ENCODE measurements at places on chromosomes 12 and 14.

GRCh38 chr12:92929983-92930382 lies 888 bp upstream of the EEA1 start:
- DNase-seq = no peak

DNA sequence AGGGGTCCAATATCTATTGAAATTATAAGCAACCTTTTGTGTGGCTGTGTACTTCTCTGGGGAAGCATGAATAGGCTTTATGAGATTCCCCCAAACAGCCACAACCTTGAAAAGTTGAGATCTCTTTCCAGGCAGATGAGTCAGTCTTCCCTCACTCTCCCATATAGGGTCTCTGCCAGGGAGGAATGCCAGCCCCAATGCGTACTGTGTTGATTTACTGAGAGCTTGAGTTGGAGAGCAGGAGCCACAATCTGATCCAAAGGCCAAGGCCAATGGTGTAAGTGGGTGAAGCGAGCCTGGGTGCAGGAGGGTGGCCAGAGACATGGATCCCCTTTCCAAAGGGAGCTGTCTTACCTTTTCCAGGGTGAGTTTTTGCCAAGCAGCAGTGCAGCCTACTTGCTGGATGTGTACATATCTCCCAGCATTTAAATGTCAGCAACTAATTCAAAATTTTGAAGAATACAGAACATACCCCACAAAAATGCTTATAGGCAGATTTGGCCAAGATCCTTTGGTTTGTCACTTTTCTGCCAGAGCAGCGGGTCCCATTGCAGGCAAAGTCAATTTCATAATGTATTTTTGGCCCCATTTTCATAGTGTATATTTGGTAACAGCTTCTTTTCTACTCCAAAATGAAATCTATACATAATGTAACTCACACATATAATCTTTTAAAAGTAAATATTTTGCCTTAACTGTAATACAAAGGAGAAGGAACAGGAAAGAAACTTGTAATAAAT lies 88.2 kb downstream of the TBC1D30 start:
- DNase-seq = no peak

GRCh38 chr12:62841846-62842245 lies 93.1 kb downstream of the PPM1H start:
- DNase-seq = no peak

DNA sequence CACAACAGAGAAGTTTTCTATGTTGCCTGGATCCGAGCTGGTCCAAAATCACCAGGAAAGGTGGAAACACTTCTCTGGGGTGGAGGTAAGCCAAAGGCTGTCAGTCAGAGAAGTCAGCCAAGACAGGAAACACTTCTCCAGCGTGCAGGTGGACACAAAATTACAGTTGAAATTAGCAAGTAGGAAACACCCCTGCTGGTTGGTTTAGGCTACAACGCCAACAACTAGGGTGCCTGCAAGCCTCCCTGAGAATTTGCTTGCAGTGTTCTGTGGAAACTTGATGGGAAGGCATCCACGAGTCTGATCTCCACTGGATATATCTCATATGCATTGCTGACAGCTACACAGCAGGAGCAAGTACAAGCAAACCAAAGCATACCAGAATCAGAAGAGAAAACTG lies 600.5 kb downstream of the RERGL start:
- no peak for DNase-seq

GRCh38 chr14:85054178-85054577 lies 475.8 kb upstream of the FLRT2 start:
- DNase-seq = no peak

GRCh38 chr12:83676781-83677295 lies 990.1 kb downstream of the TMTC2 start:
- DNase-seq = no peak

DNA sequence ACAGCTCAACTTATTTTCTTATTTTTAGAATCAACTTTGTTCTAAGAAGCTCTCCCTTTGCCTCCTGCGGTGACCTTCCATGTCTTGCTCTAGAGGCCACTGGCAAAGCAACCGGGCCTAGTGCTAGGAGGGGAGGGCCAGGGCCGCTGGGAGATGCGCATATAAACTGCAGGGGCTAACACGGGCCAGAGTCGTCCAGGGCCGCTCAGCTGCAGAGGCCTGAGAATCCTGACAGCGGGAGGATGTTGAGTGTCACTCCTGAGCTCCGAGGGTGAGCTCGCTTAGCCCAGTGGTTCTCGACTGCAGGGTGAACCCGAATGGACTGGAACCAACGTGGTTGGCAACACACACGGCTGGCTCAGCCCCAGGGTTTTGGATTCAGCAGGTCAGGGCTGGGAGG lies 6.5 kb upstream of the PIWIL1 start:
- no peak for DNase-seq

- no peak for DNase-seq
Measured at GRCh38 chr14:58238252-58239243, 6.1 kb upstream of the PSMA3 start.

DNA sequence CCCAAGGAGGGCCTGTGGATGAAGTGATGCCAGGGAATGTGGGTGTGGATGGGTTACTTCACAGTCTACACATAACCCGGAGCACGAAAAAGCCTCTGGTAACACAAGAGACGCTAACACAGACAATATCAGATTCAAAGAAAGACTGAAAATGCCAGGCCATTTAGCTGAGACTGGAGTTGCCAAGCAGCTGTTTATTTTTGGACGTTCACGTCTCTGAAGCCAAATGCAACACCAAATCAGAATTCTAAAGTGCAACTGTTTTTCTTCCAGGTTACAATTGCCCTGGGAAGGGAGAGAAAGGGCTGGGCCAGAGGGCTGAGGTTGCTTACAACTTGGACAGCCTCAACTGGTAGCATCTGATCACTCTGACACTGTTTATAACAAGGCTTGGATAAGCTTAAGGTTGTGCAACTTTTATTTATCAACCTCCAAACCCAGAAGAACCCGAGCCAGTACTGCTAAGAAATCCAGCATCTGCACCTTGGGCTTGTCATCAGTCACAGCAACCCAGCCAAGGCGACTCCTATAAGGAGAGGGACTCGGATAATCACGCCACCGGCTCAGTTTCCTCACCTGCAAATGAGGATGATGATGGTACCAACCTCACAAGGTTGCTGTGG lies 24.8 kb downstream of the NUAK1 start:
- no peak for DNase-seq

GRCh38 chr12:32273712-32274111 lies 125.6 kb upstream of the FGD4 start:
- peak; percentile 12 for DNase-seq

DNA sequence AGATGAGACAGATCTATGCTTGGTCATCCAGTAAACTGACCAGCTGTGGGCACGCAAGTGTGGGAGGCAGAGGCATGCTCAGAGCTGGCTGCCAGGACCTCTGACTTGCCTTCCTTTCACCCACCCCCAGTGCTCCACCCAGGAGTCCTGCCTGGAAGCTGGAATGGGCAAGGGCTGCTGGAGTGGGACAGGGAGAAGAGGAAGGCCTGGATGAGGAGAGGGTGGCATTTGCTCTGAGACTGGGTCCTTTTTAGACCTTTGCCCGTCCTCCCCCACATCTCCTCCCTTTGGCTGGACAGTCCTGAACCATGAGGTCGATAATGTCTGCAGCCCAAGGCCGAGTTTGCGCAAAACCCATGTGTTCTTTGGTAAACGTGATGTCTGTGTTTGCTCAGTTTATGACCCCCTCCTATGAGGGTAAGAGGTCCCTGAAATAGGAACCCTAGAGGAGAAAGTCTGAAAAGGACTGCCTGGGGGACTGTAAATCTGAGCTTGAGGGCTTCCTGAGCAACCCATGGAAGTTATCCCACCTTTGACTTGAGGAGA lies 3.8 kb upstream of the INHBE start:
- no peak for DNase-seq

GRCh38 chr12:78645956-78646355 lies 218.6 kb upstream of the SYT1 start:
- no peak for DNase-seq

- DNase-seq = no peak
Measured at GRCh38 chr12:106392759-106393158, 35.2 kb downstream of the POLR3B start.

DNA sequence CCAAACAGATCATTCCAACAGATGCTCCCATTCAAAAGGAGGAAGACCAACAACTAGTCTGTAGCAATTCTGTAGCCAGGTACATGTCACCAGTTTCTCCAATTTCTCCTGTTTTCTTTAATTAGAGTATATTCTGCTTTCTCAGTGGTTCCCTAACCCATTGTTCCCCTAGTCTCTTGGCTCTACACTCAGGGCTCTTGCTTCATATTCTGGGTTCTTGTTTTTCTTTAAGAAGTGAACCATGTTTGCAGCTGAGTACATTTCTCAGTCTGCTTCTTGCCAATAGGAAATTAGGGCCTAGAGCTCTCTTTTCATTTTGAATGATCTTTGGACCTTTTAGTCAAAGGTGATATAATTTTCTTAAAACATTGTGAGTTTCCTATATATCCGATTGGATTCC lies 29.4 kb upstream of the STXBP6 start:
- DNase-seq = no peak

DNA sequence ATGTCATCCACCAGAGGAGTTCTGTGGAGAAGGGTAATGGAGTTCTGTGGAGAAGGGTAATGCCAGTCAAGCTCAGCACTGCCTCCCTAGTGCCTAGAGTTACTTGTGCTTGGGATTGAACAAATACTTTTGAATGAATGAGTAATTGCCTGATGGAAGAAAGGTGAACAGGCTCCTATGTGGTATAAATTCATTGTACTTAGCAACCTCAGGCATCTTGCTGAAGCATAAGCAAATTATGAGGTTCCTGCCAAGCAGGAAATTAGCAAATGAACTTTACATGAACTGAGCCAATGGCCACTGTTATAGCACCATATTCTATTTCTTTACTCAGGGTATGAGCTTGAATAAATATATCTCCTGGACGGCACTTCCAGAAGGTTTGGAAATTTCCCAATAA lies 1047.2 kb downstream of the SLC6A15 start:
- DNase-seq = no peak

GRCh38 chr12:88291498-88292131 lies 149.5 kb downstream of the TMTC3 start:
- no peak for DNase-seq

GRCh38 chr12:6553051-6553868 lies 2.6 kb downstream of the IFFO1 start:
- no peak for DNase-seq

DNA sequence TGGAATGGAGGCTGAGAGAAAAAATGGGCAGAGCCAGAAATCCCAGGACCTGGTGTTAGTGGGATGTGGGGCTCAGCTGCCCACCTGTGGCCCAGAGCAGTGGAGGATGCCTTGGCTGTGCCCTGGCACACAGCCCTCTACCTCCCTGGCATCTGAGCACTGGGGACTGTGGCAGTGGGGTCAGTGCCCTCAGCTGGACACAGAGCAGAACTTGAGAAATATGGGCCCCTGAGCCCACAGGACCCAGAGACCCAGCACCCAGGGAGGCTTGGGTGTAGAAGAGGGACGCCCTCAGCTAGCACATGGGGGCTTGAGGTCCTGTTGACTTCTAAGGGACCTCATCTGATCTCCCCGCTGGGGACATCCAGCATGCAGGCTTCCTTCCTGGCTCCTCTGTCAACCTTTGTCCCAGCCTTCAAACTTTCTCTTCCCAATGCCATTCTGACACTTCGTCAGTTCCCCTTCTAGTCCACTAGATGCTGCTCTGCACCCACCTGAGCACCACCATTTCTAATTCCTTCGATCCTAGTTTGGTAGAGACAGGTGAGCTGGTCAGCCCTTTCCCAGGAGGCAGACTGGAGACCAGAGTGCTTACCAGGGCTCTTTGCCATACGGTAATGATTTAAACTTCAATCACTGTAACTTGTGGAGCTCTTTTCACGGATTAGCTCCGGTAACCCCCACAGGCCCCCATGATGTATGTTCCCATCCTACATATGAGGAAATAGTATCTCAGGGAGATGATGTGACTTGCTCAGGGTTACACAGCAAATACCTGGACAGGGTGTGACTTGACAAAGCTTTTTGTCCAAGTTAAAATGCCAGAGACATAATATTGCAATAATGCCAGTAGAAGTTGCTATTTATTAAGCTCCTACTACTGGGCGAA lies 143.7 kb downstream of the ASCL4 start:
- no peak for DNase-seq

DNA sequence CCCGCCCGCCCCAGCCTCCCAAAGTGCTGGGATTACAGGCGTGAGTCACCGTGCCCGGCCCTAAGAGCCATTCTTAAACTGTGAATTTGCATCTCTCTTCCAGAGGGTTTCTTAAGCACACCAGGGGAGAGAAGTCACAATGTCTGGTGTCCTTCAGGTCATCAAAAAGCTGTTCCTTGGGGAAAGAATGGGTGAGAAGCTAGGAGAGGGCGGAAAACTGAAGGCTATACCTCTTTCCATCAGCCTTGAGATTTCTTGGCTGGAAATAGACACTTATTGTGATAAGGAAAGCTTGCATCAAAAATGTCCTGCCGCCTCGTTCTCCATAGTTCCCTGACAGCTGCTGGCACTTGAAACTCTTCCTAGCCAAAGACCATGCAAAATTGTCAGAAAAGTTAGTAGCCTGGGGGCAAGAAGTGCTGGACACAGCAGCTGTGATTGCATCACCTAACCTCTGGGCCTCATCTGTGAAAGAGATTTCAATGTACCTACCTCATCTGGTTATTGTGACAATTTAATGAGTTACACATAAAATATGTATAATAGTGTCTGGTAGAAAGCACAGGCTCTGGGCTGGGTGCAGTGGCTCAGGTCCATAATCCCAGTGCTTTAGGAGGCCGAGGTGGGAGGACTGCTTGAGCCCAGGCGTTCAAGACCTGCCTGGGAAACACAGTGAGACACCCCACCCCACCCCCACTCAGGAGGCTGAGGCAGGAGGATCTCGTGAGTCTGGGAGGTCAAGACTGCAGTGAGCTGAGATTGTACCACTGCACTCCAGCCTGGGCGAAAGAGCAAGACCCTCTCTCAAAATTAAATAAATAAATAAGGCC lies 9.7 kb upstream of the UBC start:
- no peak for DNase-seq

DNA sequence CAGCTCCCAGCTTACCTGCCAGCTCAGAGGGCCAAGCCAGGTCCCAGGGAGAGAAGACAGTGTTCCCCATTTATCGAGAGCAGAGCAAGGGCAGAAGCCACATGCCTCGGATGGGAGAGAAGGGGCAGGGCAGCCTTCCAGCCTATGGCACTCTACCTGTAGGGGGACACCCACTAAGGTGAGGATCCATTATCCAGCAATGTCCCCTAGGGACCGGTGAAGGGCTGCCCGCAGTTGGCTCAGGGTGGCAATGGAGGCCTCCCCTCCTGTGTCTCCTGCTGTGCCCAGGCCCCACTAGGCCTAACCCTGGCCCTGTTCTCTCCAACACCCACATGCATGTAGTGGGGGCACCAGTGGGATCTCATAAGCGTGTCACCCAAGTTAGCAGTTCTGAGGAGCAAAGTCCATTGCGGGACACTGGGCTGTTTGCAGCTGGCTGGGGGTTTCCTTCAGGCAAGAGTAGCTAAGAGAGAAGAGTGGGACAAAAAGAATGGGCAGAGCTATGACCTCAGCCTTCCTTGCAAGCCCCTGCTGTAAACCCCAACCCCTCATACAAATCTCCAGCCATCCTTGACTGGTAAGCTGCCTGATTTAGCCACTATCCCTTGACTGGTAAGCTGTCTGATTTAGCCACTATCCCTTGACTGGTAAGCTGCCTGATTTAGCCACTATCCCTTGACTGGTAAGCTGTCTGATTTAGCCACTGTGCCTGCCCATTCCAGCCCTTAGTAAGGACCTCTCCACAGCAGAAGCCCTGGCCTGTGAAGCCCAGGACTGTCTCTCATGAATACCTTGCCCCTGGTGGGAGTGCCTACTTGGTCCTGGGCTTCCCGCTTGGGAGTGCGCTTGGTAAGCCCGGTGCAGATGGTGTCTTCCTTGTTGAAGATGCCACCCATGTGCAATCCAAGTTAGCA lies 5.2 kb upstream of the ASB2 start:
- DNase-seq = no peak

- no peak for DNase-seq
Measured at GRCh38 chr12:42539696-42540095, 49.9 kb downstream of the PRICKLE1 start.

Data from NCI-H1436 treated with DMSO at 0.1 percent for 48 hours (cell line).